ENCODE measurements at places on chromosomes 13 and 19. TPM values are rescaled to one million over a fixed set of nuclear protein-coding genes. Genes with fewer than 3 reads are reported as not detected.

DNA sequence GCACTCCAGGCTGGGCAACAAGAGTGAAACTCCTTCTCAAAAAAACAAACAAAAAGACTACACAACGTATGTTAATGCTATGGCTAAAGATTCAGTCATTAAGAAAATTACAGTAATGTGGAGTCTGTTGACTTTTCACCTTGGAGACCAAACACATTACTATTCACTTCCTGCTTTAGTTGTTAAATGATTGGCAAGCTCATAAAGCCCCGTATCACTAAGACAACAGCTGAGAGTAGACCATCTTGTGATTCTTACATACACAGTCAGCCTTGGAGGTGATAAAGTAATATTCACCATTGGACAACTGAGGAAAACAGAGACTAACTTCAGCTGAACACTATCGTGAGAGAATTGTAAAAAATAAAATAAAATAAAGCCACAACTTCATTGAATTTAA lies 86.5 kb downstream of the KCTD12 start:
- no peak for DNase-seq

GRCh38 chr13:72643311-72643989 lies 84.0 kb downstream of the MZT1 start:
- DNase-seq: peak; percentile 52

DNA sequence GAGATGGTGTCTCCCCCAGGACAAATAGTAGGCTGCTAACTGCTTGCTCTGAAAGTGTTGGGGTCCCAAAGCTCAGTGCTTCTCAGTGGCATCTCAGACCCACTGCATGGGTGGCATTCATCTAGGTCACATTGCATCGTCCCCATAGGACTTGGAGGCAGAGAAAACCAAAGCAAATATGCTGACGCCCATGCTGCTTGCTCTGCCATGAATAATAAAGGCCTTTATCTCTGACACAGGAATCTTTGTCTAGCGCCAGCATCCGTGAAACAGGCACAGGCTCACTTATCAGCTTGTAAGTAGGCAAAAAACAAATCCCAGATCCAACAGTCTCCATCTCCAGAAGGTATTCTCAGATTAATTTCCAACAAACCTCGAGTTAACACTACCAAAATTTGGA lies 18.9 kb upstream of the IPO5 start:
- DNase-seq: no peak

DNA sequence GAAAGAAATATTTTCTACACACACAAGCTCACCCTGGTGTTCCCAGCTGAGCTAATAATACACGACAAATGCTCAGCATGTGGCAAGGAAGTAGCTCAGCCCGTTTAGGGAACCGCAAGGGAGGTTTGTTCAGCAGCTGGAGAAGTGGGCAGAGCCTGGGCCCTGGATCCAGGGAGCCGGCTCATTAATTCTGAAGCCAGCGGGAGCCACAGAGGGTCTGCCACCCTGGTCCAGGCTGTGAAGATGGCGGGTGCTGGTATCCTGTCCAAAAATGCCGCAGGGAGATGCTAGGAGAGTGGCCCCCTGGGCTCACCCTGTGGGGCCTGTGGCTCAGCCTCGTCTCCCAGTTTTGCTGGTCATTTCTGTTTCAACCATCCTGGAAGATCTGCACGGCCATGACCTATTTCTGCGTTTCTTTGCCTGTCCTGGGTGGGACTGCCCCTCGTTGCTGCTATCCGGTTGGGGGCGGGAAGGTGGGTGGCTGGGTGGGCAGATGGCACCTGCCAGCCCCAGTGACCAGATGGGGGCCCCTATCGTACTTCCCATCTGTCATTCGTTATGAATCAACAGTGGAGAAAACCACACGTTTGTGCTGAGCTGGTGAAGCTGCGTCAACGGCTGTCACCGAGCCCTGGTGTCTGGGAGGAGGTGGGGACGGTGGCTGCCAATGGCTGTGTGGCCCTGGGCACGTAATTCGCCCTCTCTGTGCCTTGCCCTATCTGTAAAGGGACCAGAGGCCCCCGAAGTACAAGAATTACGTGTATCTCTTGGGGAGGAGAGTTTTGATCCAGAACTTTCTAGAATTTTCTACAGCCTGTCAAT lies 2.7 kb upstream of the GNA15 start:
- DNase-seq: no peak

SLC10A2 gene
- not detected for total RNA-seq

DENND1C gene
- total RNA-seq: not detected
